ENCODE measurements at places on chromosomes 1 and 21.
A peak's percentile ranks its signal among the peaks of the same experiment; 100 is the strongest.

DNA sequence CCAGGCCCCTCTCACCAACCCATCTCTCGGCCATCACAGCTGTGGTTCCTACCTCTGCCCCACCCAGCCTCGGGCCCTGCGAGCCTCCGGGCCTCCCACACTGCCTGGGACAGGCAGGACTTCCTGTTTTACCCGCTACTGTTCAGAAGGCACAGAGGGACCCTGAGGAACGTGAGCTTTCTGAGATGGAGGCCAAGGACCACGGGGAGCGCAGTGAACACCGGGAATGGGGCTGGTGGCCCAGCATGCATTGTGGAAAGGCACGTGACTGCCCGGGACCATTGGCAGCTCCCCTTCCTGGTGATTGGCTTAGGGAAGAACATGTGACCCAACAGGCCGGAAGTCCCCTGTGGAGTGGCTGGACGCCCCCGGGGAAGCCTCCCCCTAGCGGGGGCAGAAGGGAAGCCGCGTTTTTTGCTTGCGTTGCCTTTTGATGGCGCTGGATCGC lies 7.0 kb downstream of the S100B start:
- no peak for DNase-seq

DNA sequence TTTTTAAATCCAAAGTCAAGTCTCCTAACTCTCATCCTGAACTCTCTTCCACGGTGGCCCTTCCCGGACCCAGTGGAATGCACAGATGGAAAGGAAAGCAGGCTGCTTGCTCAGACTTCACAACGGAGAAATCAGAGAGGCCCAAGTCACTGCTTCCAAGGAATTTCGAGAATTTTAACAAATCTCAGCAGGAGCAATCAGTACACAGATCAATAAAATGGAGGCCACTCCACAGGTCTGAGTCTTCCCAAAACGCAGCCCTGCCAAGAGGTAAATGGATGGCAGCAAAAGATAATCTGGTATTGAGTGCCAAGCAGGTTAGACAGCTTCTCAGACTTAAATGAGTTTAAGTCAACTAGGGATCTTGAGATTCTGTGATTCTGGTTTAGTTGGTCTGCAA lies 81.1 kb upstream of the TIAM1 start:
- no peak for DNase-seq

DNA sequence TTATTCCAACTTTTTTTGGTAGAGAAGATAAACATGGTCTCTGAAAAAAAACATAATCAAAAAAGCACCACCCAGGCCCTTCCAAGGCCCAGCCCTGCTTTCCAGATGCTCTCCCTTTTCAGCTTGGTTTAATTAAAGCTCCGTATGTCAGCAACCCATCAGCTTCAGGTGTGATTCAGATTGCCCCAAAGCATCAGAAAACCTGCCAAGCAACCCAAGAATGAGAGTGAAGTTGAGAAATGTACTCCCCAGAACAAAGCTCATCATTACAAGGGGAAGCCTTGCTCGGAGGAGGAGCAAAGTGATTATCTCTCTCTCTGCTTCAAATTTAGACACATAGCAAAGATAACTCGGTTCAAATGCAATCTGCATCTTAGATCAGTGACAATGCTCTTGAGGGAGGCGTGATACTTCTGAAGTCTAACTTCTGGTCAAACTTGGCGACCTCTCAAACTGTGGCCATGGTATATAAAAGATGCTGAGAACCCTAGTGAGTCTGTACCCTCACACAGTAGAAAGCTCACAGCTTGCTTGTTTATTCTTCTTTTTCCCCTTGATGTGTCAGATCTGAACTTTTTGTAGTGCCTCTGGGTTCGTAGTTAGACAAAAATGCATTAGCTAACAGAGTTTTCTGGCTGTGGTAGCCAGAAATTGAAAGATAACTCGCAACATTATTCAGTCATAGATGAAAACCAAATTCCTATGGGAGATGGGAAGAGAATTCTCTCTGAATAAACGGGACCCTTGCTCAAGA lies 63.3 kb upstream of the ZC3H11B start:
- DNase-seq: peak; percentile 5

- no peak for DNase-seq
Observed at GRCh38 chr21:32134441-32135130, 144.3 kb downstream of the MIS18A start.

DNA sequence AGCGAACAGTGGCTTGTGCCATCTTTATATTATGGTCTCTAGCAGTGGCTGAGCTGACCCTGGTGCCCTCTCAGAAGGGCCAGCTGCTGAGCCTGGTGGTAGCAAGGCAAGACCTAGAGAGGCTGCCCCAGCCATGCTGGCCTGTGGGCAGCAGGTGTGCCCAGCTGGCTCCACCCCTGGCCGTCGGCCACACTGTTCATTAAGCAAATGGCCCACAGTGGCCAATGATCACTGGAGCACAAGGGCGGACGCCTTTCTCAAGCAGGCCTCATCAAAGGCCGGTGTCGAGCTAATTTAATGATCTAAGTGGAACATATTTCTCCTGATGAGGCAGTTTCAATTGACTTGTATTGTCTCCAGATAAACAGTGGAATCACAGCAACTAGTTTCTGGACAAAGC lies 89.4 kb downstream of the GRIK3 start:
- no peak for DNase-seq

GRCh38 chr1:78370356-78370755 lies 120.4 kb upstream of the PTGFR start:
- DNase-seq: peak; percentile 46

GRCh38 chr21:29237110-29238052 lies 61.3 kb upstream of the BACH1 start:
- peak; percentile 56 for DNase-seq

DNA sequence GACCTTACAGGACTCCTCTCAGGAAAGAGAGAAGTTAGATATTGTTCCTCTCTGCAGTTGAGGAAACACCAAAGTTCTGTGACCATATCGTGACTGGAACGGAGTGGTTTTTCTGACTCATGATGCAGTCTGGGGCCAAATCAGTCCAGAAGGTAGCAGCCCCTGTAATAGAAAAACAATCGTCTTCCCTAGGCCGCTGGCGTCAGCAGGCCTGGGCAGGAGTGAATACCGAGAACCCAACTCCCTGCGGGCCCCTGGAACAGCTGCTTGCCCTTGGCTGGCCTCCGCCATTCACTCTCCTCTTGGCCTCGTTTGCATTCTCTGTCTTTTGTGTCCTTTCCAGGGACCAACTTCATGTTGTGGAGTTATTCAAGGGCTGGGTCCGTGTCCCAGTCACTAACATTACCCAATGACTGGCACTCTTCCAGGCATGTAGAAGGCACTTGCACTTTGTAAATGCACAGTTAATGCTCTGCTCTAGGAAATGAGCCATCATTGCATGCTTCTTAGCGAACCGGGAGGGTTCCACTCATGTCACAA lies 10.9 kb upstream of the CD101 start:
- DNase-seq: no peak

DNA sequence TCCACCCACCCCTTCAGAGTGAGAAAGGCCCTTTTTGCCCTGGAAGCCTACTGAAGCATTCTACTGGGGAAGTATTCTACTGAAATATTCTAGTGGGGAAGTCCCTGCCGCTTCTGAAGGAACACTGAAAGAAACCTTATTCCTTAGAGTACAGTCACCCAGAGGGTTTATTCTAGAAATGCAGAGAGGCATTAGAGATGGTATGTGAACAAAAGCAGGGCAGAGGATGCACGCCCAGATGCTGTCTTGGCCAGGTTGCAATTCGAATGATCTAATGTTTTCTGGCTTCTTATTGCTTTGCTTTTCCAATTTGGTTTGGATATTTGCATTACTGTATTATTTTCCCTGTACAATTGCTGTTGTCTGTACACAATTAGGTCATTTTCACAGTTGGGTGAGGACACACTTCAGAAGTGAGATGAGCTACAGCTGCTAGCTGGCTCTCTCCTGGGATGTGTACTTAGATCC lies 37.1 kb downstream of the CCN1 start:
- no peak for DNase-seq

DNA sequence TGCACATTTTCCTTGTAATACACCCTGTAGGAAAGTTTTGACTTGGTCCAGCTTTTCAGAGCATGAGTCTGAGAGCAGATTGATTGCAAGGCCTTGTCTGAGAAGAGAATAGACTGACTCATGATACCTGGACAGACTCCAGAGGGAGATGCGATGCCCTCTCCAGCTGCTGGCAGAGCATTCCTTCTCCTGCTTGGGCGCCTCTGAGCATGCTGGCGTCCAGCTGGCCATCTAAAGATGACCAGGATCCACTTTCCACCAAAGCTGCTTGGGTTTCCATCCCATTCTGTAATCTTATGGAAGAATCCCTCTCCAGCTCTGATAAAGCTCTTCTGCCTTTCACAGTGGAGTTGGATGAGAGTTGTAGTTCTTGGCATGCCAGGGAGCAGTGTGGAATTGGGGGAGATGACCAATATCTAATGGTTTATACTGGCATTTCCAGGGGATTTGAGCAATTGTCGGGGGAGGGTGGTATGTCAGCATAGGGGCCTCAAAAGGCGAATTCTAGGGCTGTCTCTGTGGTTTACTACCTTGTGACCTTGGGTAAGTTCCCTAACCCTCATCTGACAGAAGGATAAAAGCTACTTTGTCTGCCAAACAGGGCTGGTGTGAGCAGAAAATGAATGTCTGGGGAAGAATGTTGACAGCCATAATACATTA lies 19.5 kb downstream of the SZRD1 start:
- no peak for DNase-seq

GRCh38 chr21:35402061-35402460 lies 353.0 kb upstream of the RUNX1 start:
- no peak for DNase-seq

DNA sequence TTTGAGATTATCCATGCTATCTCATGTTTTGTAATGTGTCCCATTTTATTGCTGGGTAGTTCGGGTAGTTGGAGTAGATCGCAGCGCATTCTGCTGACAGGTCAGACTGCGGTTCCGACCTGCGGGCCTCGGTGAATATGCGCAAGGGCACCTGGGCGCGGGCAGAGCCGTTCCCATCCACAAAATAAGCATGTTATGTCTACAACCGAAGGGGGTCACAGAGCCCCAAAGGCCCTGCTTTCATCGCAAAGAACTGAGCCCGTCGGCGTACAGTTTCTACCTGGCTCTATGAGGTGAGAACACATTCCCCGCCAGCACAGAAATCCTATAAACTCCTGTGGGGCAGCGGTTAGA lies 88.4 kb downstream of the PRKAB2 start:
- DNase-seq: no peak

- no peak for DNase-seq
Observed at GRCh38 chr1:234848972-234849649, 239.1 kb upstream of the IRF2BP2 start.

GRCh38 chr1:54069791-54070170 lies 16.4 kb downstream of the TCEANC2 start:
- no peak for DNase-seq

GRCh38 chr1:163307479-163308171 lies 14.1 kb upstream of the NUF2 start:
- no peak for DNase-seq

GRCh38 chr1:189429610-189430009 lies 1048.1 kb downstream of the BRINP3 start:
- peak; percentile 55 for DNase-seq

DNA sequence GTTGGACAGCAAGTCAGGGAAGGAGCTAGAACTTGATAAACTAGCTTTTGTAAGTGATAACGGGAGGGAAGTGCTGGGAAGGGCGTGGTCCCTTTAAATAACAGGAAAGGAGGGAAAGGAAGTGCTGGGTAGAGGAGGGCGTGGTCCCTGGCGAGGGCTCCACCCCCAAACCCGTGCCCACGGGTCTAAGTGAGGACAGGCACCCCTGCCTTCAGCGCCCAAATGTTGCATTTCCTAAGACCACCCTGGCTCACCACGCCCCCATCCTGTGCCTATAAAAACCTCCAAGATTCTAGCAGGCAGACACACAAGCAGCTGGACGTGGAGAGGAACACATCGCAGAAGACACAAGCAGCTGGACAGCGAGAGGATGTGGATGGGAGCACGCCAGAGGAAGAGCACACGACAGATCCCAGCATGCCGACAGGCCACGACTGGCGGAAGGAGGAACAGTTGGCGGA lies 58.5 kb downstream of the PALMD start:
- DNase-seq: no peak

DNA sequence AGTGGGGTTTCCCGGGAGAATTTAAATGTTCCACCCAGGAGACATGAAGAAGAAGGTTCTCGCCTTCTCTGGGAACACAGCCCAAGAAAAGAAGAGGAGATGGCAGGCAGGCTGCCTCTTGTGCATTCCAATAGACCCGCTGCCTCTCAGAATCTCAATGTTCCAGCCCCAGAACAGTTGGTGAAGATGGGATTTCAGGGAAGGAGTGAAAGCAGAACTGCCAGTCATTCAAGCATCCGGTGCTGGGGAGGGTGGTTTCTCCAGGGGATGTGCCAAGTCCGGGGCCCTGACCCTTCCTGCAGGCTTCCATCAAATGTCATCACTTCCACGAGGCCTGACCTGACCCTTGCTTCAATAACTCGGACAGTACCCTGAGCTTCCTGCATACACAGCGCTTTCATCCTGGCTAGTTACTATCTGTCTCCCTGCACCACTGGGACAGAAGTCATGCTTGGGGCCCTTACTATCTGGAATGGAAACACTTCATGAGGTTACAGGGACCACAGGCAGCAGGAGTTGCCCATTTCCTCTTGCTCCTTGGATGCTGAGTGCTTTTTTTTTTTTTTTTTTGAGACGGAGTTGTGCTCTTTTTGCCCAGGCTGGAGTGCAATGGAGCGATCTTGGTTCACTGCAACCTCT lies 386.6 kb upstream of the POU3F1 start:
- no peak for DNase-seq

GRCh38 chr21:35840197-35840799 lies 220.0 kb downstream of the SETD4 start:
- peak; percentile 92 for DNase-seq

- no peak for DNase-seq
Observed at GRCh38 chr1:98267423-98267822, 346.6 kb upstream of the DPYD start.

GRCh38 chr1:227824204-227824603 lies 8.7 kb downstream of the PRSS38 start:
- no peak for DNase-seq

DNA sequence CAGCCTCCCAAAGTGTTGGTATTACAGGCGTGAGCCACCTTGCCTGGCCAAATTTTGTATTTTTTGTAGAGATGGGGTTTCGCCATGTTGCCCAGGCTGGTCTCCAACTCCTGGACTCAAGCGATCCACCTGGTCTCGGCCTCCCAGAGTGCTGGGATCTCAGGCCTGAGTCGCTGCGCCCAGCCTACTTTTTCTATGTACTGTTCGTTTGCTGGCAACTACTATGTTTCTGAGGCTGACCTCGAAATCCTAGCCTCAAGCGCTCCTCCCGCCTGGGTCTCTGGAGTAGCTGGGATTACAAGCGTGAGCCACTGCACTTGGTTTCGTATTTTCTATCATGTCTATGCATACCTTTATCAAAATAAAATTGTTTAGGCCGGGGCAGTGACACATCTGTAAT lies 675 bp upstream of the TEKT2 start:
- DNase-seq: no peak

GRCh38 chr1:60425528-60425927 lies 352.0 kb upstream of the C1orf87 start:
- no peak for DNase-seq

- no peak for DNase-seq
Observed at GRCh38 chr1:46818591-46818990, 19.7 kb downstream of the CYP4B1 start.

GRCh38 chr1:198161718-198162090 lies 4.9 kb downstream of the NEK7 start:
- DNase-seq: no peak

- no peak for DNase-seq
Observed at GRCh38 chr21:27581168-27581567, 614.3 kb upstream of the ADAMTS5 start.

GRCh38 chr21:40769231-40769630 lies 77.7 kb downstream of the DSCAM start:
- peak; percentile 61 for DNase-seq

Measured in MM.1S (cell line).